ENCODE measurements at places on chromosomes 2 and 18.

GRCh38 chr2:11411768-11412448 is 54.1 kb downstream of the E2F6 start:
- no peak for DNase-seq

DNA sequence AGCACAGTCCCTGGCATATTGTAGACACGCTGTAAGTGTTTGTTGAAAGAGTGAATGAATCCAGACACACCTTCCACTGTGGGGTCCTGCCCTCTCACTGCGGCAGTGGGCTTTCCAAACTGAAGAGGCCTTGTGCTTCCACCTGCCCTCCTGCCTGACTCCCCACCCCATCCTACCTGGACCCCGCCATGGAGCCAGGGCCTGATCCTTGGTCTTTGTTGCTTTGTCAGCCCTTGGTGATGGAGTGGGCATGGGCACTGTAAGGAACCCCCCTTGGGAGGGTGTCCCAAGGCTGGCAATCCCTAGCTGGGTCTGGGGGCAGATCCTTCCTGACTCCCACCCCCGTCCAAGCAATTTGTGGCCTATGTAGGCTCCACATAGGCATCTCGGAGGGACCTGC is 33.1 kb downstream of the KLHL29 start:
- DNase-seq: no peak

- no peak for DNase-seq
Observed at GRCh38 chr2:55936351-55936750, 12.8 kb upstream of the EFEMP1 start.

DNA sequence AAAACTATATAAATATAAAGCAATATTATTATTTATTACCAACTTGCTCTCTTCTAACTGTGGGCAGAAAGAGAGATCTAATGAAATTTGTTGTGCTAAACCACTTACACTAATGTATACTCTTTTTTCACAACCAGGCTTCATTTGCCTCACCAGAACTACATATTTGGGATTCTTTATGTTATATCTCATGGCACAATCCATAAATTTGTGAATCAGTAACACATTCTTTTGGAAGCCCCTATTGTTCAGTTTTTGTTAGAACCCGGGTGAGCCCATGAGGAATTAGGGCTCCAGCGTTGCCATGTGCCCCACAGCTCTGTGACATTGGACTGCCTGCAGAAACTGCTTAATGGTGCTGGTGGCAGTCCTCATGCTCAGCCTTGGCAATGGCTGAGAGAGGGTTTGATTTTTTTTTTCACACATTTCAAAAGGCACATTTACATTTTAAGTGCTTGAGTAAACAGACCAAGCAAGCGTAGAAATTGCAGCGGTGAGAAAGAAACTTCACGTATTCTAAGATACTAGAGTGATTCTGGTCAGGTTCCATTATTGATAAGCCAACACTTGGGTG is 15.3 kb downstream of the VIT start:
- no peak for DNase-seq

DNA sequence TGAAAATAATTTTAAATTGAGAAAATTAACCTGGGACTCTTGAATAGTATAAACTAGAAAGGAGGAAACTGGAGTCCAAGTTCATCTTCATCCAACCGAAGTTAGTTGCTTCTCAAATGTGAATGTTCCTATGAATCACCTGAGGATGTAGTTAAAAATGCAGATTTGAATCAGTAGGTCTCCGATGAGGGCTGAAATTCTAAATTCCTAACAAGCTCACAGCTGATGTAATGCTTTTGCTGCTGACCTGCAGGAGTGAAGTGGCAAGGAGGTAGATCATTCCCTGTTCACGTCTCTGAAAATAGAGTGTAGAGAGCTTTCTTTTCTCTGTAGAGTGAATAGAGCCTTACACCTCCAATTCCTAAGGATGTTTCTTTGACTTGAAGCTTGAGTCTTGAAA is 685.5 kb downstream of the CPS1 start:
- no peak for DNase-seq

GRCh38 chr2:127404466-127405254 is 13.6 kb upstream of the PROC start:
- no peak for DNase-seq

DNA sequence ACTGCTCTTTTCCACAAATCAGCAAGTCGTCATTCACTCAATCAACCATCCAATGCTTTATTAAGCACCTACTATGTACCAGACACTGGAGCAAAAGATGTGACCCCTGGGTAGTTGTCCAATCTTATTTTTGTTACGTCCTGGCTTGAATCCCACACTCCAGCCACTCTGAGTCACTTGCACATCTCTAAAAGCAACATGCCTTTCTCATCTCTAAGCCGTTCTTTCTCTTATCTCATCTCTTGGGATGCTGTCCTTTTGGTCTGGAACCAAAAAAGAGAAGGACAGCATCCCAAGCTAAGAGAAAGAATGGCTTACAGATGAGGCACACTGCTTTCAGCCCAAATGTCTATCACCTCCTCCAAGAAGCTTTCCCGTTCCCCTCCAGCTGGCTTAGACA is 58.8 kb downstream of the RNF152 start:
- no peak for DNase-seq

GRCh38 chr2:238294393-238295143 is 6.2 kb upstream of the PER2 start:
- DNase-seq: no peak

All from stimulated activated CD8-positive, alpha-beta memory T cell treated with anti-CD3 and anti-CD28 coated beads, Interleukin-2, amount 100 ng/mL, for 48 hours (primary cell).